NT2/D1 (cell line): ENCODE measurements at places on chromosomes 4 and X.

DNA sequence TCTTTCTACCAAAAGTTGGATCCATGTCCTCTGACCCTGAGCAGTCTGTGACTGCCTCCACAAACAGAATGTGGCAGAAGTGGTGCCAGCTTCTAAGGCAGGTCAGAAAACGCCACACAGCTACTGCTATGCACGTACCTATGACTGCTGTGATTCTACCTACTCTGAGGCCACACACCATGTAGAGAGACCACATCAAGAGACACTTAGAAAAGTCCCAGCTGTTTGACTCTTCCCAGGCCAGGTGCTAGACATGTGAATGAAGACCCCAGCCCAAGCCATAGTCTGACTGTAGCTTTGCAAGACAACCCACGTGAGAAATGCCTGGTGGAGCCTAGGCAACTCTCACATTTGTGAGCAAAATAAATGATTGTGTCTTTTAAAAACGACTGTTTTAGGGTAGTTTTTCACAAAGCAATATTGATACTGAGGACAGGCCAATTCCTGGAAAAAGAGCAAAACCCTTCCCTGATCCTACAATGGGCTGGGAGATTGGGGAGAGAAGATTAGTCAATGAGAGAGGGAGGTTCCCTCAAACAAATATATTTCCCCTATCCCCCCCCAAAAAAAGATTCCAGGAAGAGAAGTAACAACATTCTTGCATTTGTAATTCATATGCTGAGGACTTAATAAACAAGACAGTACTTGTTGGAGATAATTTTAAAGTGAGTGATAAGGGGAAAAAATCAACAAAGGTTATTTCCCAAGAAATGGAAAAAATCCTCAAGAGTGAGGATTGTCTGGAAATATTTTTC is 33.3 kb downstream of the FRYL start:
- DNase-seq = no peak

GRCh38 chrX:51665981-51666380 is 16.6 kb downstream of the CENPVL2 start:
- no peak for DNase-seq

DNA sequence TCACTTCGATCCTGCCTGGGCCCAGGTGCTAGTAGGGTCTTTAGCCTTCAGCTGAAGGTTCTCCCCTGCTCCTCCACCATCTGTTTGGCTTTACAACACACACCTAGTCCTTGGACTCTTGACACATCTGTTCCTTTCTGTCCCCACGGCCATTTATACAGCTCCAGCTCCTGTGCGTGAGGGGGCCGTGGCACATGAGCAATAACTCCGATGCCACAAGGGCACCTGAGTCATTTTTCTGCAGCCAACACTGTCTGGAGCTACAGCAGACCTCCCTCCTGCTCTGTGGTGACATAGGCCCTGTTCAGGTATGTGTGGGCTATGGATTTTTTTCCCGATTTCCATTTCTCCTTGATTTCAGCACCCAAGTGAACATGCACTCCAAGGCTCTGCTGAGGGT is 44.7 kb upstream of the BCOR start:
- no peak for DNase-seq

DNA sequence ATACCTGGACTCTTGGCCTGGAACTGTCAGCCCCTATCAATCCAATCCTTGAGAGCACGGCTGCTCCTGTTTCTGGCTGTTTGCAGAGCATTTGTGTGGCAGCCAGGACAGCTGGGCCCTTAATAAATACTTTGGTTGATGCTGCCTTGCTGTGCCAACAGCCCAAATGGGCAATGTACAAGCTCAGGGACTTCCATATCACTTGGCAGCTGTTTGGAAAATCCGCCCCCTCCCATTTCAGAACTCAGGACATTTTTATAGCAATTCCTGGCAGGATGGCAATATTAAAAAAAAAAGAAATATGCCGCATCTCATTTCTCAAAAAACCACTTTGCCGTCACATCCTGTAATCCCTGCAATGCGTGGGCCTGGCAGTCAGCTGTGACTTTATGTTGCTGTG is 218.9 kb downstream of the HS3ST1 start:
- no peak for DNase-seq

DNA sequence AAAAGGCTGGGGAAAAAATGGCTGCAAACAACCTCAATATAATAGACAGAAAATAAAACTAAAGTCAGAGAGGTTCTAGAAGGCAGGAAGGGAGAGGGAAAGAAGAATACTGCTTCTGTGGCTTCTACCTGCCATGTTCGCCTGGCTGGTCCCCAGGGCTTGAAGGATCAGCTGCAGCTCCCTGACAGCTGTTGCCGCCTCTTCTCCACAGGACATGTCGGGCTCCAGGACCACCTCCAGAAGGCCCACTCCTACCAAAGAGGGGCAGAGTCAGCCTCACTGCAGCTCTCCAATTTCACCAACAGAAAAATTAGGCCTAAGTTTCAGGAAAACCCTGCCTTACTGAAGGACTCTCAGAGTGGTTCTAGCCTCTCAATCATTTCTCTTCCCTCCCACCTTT is 44.9 kb downstream of the GATB start:
- DNase-seq = no peak

DNA sequence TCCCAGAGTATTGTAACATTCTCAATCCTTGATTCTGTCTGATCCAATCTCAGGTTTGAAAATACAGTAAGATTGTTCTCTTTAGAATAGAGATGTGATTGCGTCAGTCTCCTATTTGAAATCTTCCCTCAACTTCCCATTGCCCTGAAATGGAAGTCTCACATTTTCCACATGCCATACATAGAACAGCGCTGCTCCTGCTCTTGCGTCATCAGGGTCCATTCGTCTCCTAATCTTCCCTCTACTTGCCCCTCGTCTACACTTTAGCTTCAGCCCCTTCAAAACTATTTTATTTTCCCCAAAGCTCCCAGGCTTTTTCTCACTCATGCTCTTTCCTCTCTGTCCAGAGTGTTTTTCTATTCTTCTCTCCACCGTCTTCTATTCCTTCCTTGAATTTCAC is 301.7 kb upstream of the MAGEB2 start:
- DNase-seq = no peak

GRCh38 chr4:7194251-7195140 is 2.2 kb downstream of the SORCS2 start:
- DNase-seq = no peak

DNA sequence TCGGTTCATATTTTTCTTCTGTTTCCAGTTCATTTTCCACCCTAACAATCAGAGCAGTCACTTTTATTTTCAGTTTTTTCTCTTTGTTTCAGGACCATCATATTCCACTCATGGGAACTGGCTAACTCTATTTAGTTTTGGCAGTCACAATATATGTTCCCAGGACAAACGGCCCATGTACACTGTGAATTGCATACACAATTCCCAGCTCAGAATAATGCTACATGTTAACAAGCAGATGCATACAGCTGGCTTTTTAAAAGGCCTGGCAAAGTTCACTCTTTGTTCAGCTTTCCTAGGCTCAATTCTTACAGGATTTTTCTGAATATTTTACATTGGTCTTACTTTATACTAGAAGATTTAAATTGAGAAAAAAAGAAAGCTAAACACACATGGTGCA is 224.9 kb downstream of the ANKRD50 start:
- no peak for DNase-seq

GRCh38 chr4:57426779-57427395 is 316.7 kb upstream of the IGFBP7 start:
- peak; percentile 62 for DNase-seq

DNA sequence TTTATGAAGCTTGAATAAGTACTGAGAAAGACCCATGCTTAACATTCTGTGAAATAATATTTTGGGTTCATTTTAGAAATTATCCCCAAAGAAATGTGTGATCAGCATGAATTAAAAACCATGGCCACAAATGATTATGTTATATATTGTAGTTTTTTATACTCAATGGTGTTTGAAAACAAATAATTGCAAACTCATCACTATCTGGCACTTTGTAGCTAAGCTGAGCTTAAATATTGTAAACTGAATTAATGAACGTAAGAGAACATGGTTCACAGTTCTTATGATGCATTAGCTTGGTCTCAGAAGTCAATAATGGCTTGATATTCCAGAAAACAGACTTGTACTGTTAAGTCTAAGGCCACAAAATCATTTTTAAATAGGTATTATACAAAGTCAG is 24.6 kb upstream of the ASB5 start:
- no peak for DNase-seq

- DNase-seq = no peak
Observed at GRCh38 chr4:72205831-72206230, 174.0 kb downstream of the NPFFR2 start.

- no peak for DNase-seq
Observed at GRCh38 chr4:142098900-142099545, 462.6 kb downstream of the IL15 start.

- peak; percentile 84 for DNase-seq
Observed at GRCh38 chrX:47316276-47317025, 53.9 kb upstream of the ZNF157 start.

- no peak for DNase-seq
Observed at GRCh38 chr4:87939978-87940690, 35.4 kb upstream of the SPP1 start.

DNA sequence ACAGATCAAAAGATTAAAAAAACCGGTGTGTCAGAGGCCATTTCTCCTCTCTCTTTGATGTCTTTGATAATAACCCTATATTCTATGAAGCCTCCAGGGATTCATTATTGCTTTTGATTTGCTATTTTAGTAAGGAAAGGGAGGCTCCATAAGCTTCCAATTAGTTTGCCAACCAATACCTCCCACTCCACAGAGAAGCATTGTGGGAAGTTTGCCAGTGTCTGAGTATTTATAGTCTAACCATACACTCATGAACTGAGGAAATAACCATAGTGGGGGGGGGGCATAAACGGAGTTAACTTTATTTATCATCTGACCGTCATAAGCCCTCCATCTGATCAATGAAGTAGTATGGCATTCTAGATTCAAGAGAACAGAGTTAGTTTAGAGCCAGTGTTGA is 1066.8 kb upstream of the PABPC4L start:
- DNase-seq = no peak

DNA sequence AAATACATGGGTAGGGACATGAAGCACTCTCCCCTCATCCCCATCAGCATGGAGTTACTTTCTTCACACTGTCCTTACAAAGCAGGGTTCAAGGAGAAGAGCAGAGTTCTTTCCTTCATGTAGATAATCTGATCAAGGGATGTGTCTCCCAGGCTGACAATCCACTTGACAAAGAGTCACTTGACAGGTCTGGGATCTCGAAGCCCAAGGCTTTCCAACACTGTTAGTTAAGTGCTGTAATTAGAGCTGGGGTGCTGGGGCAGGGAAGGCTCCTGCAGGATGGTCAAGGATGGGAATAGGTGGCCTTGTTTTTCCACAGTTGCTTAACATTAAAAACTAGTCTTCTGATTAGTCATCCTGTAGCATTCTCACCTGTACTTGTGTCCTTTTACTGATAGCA is 38.0 kb downstream of the CCNG2 start:
- DNase-seq = no peak

GRCh38 chr4:10096201-10096977 is 20.2 kb downstream of the WDR1 start:
- no peak for DNase-seq

DNA sequence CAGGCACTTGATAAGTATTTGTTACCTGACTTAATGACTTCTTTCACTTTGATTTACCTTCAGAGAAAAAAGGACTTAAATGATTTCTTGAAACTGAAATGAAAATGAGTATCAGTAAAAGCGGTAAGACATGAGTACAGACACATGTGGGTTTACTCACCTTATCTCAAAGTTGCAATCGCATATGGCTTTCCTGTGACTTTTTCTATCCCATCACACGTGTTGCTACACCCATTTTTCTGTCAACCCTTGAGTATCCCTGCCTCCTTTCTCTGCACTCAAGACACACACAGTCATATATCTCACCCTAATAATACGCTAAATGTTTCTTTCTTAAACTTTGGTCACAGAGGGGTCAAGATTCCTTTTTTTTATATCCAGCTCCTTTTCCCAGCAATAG is 11.0 kb upstream of the ARHGEF38 start:
- DNase-seq = no peak

DNA sequence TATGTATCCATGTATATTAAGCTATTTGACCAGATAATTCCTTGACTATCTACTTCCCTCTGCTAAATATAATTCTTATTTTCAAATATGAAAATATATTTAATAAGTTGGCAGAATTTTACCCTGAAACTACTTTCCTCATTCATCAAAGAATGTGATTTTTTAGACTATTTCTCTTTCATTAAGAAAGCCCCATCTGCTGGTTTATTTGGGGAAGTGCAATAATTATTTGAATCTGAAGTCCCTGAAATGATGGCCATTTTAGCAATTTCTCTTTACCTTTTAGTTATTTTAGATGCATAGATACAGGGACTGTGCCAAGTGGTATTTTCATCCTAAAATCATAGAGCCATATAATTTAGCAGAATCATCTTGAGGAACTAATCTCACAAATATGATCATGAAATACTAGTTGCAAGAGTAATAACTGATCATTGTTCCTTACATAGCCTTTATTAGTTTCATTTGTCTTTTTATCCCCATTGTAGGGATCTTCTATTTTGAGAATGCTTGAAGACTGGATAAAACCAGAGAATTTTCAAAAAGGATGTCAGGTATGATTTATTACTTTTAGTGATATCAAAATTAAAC is 39.0 kb downstream of the ENPEP start:
- DNase-seq = no peak

DNA sequence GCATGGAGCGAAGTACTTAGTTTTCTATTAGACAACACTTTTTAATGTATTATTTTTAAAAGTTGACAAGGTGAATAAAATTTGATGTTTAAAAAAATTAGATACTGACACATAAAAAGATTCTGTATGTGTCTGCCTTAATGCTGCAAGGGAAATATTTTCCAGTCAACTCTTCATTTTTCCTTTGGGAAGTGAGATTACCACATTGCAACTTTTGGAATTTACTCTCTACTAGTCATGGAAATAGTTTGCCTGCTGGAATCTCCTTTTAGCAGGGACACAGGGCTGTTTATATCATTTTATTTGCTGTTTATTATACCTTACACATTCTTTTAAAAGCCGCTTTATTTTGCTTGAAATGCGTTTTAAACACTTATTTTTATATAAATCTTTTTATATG is 135.1 kb downstream of the MID1 start:
- no peak for DNase-seq

- DNase-seq = no peak
Observed at GRCh38 chr4:172692701-172693100, 475.9 kb upstream of the GALNT7 start.
